Left cardiac atrium (tissue), 4 donors: ENCODE measurements at places on chromosomes 2 and 18. TPM values are rescaled to one million over a fixed set of nuclear protein-coding genes. Genes with fewer than 3 reads are reported as not detected.

- no peak for DNase-seq
Observed at GRCh38 chr2:127401757-127402695, 14.3 kb upstream of the MAP3K2 start.

- no peak for DNase-seq
Observed at GRCh38 chr18:74895686-74896085, 298.0 kb downstream of the ZNF407 start.

Gene ALK
- 0.21 TPM for total RNA-seq

DNA sequence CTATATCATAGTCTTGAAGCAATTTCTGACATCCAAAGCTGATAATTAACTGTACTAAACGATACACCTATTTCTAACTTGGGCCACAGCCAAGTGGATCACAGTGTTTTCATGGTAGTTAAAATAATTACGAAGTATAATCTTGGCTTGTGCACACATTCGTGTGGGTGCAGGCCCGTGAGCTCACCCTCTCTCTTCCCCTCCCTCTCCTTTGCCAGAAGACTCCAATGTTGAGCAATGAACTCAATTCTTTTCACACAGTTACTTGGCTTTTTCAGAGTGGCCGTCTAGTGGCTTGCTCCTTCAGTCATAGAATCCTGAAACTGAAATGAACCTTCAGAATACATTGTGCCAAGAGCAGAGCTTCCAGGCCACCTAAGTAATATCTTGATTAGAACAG, 178.7 kb downstream of the NCKAP5 start:
- no peak for DNase-seq

DNA sequence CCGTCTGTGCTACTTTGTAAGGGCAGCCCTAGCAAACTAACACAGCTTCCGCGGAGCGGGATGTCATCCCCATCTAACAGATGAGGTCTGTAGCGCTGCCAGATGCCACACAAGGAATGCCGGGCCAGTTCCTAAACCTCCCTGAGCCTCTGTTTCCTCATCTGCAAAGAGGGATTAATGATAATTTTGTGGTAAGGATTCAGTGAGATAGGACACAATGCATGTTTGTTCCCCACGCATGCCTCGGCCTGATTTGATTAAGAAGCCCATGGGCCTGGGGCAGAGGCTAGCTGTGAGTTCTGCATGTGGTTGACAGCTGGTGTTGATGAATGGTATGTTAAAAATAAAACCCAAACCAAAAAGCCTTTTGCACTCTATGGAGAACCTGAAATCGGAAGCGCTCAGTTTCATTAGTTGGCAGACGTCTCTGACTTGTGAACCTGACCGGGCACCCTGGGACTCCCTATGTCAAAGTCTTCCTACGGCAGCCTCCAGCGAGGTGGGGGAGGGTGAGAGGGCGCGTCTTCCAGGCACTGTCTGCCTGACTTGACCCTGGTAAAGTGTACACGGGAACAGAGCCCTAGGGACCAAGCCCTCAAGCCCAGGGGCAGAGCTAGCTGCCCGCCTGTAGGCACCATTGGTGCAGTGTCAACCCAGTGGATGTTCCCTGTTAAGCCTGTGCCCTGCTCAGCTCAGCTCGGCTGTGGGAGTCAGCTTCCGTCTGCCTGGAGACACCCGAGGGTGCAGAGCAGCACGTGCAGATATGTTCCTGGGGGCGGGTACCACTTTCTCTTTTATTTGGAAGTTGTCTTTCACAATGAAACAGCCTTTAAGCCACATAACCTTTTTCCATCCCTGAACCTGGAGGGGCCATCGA, 14.8 kb upstream of the INHBB start:
- no peak for DNase-seq

Gene CD207
- not detected for total RNA-seq

GRCh38 chr2:242034138-242034537, 164.6 kb downstream of the RTP5 start:
- DNase-seq: no peak

- no peak for DNase-seq
Observed at GRCh38 chr2:201733544-201733943, 35.1 kb upstream of the MPP4 start.

Gene SLC20A1
- total RNA-seq: 15.1 TPM

DNA sequence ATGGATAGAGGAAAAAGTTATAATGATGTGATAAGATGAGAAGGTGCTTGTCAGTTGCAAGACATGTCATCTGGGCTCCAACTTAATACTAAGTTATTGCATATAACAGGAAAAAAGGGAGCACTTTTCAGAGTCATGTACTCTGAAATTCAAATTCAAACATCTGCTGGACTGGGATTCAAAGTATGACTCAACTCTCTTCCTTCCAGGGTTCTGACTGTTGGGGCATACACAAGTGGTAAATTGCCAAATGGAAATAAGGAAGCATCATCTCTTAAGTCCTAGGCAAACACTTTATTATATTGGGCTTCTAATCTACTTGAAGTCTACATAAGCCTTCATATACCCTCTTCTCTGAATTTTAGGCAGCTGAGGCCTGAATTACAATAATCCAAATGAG, 44.9 kb downstream of the ZBTB14 start:
- DNase-seq: no peak

DNA sequence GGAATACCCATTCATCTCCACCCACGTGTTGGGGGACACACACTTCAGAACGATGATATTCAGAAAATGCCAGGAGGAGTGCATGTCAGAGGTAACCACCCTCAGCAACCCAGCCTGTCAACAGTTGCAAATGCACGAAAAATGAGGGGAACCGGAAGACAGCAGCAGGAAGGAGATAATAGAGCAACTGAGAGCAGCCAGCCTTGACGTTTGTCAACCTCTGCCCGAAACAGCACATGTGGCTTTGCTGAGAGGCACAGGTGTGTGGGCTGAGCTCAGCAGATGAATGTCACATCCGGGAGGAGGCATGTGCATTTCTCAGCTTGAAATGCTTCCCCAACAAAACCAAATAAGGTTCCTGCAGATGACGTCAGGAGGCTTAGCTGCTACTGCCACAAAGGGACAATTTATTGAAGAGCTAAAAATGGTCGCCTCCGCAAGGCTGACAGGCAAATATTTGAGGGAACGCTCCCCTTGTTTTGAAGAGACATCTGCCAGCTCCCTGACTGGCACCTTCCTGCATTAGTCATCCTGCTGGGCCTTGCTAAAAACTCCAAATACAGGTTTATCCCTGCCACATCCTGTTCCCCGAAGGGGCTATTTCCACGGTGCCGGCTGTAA, 419.0 kb downstream of the NBAS start:
- DNase-seq: no peak

GRCh38 chr2:205903549-205904129, 182.3 kb downstream of the INO80D start:
- DNase-seq: no peak

DNA sequence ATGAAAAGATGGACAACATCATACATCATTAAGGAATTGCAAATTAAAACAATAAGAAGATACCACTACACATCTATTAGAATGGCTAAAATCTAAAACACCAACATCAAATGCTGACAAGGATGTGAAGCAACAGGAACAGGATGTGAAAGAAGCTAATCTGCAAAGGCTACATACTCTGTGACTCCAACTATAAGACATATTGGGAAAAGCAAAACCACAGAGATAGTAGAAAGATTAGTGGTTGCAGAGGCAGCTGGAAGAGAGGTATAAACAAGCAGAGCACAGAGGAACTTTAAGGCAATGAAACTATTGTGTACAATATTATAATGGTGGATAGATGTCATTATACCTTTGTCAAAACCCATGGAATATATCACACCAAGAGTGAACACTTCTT, 393.7 kb upstream of the RAB6C start:
- DNase-seq: no peak
